Left kidney (tissue), 8 donors: ENCODE measurements at places on chromosomes 5 and 9.
A peak's percentile ranks its signal among the peaks of the same experiment; 100 is the strongest.

- DNase-seq, result no peak
These were observed 45.3 kb downstream of the ARHGAP26 start for GRCh38 chr5:142815469-142815868.

GRCh38 chr9:13863112-13863511 lies 450.8 kb downstream of the NFIB start:
- peak; percentile 42 for DNase-seq

DNA sequence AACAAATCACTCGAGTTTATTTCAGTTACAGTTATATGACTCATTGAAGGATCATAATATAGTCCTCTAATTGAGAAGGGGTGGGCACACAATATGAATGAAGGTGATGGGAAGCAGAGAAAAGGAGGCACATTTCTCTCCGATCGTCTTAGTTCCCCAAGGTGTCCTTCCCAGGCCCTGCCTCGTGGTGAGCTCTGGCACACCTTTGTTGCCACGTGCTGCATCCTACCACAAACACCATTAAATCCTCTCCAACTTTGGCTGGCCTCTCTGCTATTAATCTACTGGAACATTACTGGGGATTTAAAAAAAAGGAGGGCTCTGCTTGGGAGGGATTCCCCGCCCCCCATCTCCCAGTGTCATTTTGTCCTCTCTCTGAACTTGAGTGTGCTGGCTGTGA lies 42.9 kb downstream of the CDH6 start:
- DNase-seq, result no peak

GRCh38 chr5:16589658-16590057 lies 27.1 kb downstream of the RETREG1 start:
- DNase-seq, result no peak

GRCh38 chr9:104856413-104856941 lies 71.5 kb downstream of the ABCA1 start:
- no peak for DNase-seq

- no peak for DNase-seq
These were observed 92.9 kb upstream of the IER5L start for GRCh38 chr9:129270903-129271431.

DNA sequence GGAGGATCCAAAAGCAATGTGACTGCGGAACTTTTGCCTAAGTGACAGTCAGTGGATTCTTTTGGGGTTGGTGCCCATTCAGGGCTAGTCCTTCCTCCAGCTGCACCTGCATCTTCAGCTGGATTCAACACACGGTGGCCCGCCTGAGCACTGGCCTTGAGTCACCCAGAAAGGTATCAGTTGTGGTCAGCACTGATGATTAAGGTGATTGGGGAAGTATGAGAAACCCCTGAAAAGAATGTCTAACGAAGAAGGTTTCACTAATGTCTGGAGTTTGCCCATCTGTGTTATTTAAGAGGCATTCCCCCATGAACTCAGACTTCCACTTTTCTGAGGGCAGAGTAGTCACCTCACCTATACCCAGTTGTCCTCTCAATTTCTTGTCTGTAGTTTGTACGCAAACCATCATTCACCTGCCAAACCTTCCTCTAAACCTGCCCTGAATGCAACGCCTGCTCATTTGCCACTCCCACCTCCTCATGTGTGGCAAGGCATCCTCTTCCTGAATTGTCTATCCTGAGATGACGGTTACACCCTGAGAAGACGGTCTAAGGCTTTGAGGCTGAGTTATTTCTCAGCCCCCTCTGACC lies 27.2 kb downstream of the CSF2 start:
- no peak for DNase-seq

DNA sequence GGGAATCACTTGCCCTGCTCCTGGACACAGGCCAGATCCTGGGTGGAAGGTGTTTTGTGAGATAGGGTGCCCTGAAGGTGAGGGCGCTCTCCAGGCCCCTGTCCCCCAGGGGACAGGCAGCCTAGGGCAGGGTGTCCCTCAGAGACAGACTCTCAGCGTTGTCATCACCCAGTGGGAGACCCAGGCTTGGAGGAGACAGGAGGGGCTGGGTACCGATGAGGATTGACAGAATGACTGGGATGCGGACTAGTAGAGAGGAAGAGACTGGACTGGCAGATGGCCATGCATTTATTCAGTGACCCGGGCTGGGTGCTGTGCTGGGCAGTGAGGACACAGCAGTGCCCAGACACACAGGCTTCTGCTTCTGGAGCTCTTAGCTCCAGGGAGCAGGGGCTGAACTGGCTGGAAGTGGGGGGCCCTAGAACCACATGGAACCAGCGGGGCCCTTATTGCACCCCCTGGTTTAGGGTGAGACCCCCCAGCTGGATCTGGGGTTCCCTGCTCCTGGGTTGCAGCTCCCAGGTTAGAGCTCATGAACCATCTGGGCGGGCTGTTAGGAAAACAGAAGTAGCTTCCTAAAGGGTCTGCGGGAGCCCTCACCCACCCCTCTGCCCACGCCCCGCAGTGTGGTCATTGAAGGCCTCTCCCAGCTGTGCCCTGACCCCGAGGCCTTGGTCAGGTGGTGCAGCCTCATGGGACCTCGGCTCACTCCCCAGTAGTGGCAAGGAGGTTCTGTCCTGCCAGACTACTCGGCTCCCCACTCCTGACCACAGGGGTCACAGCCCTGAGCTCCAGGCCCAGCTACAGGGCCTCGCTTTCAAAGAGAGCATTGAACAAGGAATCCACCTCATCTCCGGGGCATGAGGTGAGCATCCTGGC lies 116.7 kb upstream of the LMX1B start:
- no peak for DNase-seq

DNA sequence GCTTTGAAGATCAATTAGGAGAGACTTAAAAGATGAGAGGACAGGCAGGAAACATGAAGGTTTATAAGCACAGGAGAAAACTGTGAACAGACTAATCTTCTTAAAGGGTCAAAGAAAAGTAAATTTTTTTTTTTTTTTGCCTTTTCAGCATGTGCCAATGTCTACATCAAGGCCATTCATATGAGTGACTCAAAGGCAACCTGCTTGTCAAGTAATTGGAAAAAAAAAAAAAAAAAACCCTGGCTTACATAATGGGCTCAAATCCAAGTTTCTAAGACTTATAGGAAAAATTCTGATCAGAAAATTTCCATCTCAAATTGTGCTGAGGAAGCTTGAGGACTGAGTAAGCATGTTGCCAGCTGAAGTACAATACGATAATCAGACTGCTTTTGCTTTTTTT lies 15.9 kb downstream of the PPP2R2B start:
- no peak for DNase-seq

DNA sequence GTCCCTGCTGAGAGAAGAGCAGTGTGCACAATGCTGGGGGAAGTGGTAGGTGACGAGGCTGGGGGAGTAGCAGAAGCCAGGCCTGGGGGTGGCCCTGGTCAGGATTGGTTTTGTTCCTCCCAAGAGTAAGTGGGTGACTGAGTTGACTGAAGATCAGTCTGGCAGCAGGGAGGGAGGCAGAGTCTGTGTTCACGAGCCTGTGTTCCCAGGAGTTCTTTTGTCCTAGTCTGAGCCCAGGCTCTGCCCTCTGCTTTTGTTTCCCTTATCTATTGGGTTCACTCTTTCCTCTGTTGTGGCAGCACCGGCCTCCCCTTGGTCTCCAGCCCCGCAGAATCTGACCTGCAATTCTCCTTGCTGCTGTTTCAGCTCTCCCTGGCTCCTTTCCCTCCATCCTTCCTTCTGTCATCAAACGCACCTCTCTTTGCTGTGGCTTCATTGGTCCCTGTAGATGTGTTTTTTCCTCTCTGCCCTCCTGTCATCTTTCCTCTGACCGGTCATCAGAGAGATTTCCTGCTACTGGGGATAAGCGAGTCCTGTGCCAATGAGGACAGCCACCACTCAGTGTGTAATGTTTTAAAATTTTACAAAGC lies 607.4 kb downstream of the KIF4B start:
- DNase-seq, result no peak

GRCh38 chr5:72189146-72189545 lies 81.9 kb downstream of the MAP1B start:
- DNase-seq, result no peak

- no peak for DNase-seq
These were observed 4.6 kb downstream of the PTAR1 start for GRCh38 chr9:69755205-69755604.

GRCh38 chr5:180119031-180119902 lies 47.7 kb upstream of the RNF130 start:
- no peak for DNase-seq

DNA sequence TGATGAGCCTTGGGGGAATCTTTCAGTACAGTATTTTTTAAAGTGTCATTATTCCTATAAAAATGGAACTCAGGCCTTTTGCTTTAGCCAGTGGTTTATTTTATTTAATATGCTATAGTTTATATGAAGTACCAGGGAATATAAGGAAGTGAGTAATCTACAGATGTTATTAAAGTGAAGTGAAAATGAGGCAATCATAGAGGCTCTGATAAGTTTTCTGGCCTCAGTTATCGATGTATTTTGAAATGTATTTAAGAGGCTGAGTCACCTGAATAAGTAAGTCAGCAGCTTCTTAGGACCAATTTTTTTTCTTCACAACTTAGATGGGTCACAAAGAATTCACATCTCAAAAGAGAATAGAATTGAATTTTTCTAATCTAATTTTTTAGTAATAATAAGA lies 829.0 kb downstream of the DNAH5 start:
- DNase-seq, result no peak

DNA sequence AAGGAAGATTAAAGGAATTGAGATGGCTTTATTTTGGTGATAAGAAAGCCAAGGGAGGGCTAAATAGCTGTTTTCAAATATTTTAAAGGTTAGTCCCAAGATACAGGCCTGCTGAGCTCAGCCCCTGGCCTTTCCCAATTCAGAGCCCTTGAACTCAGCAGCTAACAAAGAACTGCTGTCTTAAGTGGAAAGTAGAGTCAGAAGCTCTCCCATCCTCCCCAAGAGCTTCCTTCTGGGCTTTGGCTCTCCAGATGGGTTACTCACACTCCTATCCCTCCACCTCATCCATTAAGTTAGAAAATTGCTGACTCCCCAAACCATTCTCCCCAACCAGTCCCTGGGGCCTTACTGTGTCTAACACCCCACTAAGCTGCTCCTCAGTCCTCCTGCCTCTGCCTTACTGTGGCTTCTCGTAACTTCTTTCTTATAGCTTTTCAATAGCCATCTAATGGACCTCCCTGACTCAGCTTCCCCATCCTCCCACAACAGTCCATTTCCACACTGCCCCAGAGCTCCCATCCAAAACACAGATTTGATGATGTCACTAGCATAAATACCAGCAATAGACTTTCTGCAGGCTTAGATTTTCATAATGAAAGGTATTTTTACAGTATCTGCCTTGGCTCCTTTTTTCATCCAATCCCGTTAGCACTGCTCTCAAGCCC lies 239.1 kb downstream of the ENC1 start:
- no peak for DNase-seq

DNA sequence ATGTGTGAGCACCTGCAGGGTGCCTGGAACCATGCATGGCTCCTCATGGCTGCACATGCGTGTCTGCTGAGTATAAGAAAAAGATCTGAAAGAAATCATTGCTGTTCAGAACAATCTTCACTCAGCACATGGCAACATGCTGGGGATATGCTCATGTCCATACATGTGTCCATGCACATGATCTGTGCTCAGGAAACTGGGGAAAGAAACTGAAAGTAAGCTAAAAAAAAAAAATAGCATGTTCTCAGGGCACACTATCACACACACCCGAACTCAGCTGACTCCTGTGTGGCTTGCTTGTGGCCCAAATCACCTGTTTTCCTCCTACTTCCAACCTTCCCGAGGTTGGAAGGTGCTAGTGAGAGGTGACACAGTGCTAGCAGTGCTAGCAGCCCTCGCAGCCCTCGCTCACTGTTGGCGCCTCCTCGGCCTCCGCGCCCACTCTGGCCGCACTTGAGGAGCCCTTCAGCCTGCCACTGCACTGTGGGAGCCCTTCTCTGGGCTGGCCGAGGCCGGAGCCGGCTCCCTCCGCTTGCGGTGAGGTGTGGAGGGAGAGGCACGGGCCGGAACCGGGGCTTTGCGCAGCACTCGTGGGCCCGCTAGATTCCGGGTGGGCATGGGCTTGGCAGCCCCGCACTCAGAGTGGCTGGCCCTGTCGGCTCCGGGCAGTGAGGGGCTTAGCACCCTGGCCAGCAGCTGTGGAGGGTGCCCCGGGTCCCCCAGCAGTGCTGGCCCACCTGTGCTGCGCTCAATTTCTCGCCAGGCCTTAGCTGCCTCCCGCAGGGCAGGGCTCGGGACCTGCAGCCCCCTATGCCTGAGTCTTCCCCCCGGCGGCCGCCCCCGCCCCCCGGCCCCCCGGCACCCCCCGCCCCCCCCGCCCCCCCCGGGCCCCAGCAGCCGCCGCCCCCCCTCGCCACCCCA lies 76.0 kb downstream of the GADD45G start:
- no peak for DNase-seq

GRCh38 chr5:52531105-52531504 lies 256.6 kb upstream of the ITGA1 start:
- no peak for DNase-seq

DNA sequence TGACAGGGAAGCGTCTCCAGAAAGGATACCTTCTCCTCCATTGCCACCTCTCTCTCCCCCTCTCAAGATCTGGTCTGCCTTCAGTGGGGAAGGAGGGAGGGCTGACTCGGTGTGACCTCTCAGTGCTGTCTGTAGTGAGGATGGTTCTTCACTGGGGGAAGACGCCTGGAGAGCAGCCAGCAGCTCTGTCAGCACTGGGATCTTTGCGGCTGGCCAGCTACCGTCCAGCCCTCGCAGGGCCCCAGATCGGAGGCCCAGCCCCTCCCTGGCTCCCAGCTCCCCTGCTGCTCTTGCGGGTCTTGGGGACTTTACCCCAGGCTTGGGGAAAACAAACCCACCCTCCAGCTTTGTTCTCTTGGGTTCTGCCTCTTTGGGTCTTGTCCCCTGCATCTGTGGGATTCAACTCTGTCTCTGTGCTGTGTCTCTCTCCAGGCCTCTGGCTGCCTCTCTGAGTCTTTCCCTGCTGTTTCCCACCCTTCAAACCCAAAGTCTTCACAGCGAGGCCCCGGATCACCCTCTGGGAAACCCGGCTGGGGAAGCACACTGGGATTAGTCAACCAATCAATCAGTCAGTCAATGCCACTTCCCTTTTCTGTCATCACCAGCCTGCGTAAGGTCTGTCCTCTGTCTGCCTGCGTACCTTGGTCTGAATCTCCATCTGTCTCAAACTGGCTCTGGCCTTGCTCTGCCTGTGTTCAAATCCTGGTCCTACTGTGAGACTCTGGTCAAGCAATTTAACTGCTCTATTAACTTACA lies 23.0 kb downstream of the FGF18 start:
- no peak for DNase-seq

DNA sequence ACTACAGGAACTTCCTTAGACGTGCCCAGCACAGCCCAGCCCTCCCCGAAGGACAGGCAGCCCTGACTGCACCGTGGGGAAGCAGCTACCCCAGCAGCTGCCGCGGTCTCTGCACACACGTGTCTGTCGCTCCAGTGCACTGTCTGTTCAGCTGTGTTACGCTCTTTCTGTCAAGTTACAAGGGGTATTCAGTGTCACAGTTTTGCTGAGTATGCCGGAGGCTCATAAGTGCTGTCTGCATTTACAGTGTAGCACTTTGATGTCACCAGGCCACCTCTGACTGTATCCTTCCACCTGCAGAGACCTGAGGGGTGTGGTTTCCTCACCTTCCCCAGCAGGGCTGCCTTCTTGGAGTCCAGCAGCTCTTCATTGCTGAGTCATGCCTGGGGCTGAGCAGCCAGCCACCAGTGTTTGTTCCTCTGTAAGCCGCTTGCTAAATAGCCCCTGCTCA lies 126.8 kb downstream of the EHMT1 start:
- no peak for DNase-seq

- no peak for DNase-seq
These were observed 8.7 kb downstream of the FAM193B start for GRCh38 chr5:177545487-177546257.
